ENCODE measurements at places on chromosomes 1 and 21.

- peak overlapping the region; percentile 71 for H3K27ac ChIP-seq
- H3K4me1 ChIP-seq: peaks cover 56% of the 10 kb centered on the region
- H3K4me3 ChIP-seq: peak overlapping the region; percentile 20
- H3K27me3 ChIP-seq: no peaks in the 10 kb centered on the region
- peak; percentile 79 for DNase-seq
Measured at GRCh38 chr1:15326691-15327588, 79.9 kb downstream of the FHAD1 start.

DNA sequence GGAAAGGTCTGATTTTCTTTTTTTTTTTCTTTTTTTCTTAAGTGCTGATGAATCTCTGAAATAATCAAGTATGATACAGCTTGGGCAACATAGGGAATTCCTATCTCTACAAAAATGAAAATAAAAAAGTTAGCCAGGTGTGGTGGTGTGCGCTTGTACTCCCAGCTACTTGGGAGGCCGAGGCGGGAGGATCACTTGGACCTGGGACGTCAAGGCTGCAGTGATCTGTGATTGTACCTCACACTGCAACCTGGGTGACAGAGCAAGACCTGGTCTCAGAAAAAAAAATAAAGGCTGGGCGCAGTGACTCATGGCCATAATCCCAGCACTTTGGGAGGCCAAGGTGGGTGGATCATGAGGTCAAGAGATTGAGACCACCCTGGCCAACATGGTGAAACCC is 6.0 kb downstream of the TRAPPC10 start:
- no peak overlapping the region for H3K4me3 ChIP-seq
- H3K27me3 ChIP-seq: no peaks in the 10 kb centered on the region
- peaks cover 27% of the 10 kb centered on the region for H3K4me1 ChIP-seq
- no peak for DNase-seq

DNA sequence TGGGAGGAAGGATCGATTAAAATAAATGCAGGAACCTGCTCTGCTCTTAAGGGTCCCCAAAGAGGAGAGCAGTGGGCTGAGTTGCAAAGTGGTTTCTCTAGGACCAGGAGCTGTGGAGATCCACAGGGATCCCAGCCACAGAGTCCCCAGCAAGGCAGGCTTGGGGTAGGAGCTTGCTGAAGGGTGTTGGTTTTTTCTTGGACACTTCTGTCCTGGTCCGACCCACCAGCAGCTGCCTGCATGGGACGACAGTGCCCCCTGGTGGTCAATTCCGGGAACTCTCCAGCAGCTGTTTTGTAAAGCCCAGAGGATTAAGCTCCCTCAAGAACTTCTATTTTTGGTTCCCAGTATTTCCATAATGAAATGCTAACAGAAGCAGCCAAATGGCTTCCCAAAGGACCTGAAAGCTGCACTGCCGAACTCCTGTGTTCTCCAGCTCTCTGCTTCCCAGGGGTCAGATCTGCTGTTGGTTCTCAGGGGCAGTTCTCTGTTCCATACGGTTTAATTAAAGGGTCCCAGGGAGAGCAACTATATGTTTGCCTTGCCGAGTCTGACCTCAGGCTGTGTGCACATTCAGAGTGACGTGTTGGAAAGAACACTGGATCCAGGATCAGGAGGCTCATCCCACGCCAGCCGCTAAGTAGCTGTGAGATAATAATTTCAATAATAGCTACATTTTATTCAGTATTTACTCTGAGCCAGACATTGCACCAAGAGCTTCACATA is 23.2 kb downstream of the NENF start:
- no peak overlapping the region for H3K27ac ChIP-seq
- no peak overlapping the region for H3K4me3 ChIP-seq

- no peaks in the 10 kb centered on the region for H3K27me3 ChIP-seq
- peak; percentile 29 for DNase-seq
- H3K27ac ChIP-seq: no peak within 1 kb of the TSS
Measured at GRCh38 chr1:15584489-15585363, at the start of gene AGMAT. Gene AGMAT (minus strand): TSS chr1:15585051. CDS start chr1:15584967, 84 bp downstream.

- H3K36me3 ChIP-seq: peaks cover 59% of the 10 kb centered on the region
- DNase-seq: peak; percentile 87
- peaks cover 37% of the 10 kb centered on the region for H3K4me1 ChIP-seq
- H3K27ac ChIP-seq: peak overlapping the region; percentile 91
Measured at GRCh38 chr1:90710579-90711536, 6.2 kb downstream of the BARHL2 start.

GRCh38 chr1:211375146-211375818 is 48.6 kb downstream of the TRAF5 start:
- H3K4me3 ChIP-seq: no peak overlapping the region
- no peaks in the 10 kb centered on the region for H3K27me3 ChIP-seq
- peaks cover 11% of the 10 kb centered on the region for H3K4me1 ChIP-seq
- no peaks in the 10 kb centered on the region for H3K36me3 ChIP-seq
- no peak overlapping the region for H3K27ac ChIP-seq

DNA sequence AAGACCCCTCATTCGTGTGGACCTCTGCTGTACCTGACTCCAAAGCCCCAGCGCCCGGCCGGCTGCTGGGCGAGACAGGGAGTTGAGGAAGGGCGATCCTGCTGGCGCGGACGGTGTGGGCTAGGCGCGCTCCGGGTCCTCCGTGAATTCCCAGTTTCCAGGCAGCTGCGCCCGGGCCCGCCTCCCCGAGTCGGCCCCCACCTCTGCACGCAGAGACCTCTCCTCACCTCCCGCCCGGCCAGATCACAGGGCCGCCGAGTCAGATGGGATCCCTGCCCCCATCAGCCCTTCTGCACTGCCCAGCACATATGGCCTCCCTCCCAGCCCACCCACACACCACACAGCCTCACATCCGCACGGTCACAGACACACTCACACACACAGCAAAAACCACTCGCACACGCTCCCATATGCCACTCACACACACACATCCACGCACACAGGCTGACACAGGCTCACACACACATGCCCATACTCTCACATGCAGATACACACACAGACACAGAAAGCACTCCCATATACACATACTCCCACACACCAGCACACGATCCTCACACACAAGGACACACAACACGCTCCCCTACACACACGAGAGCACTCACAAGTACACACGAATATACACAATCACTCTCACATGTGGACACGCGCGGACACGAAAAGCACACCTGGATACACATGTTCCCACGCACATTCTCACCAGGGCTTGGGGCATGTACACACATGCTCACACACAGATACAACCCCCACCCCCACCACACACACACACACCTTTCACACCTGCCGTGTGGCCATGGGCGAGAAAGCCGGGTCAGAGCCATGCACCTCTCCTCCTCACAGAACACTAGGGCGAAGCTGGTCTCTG is 7.2 kb upstream of the GUCA2B start:
- no peak for DNase-seq
- H3K36me3 ChIP-seq: no peaks in the 10 kb centered on the region
- no peak overlapping the region for H3K27ac ChIP-seq
- H3K4me3 ChIP-seq: no peak overlapping the region
- H3K27me3 ChIP-seq: peaks cover 7% of the 10 kb centered on the region
- no peaks in the 10 kb centered on the region for H3K4me1 ChIP-seq

- no peak overlapping the region for H3K4me3 ChIP-seq
- no peak overlapping the region for H3K27ac ChIP-seq
- peak; percentile 71 for DNase-seq
- no peaks in the 10 kb centered on the region for H3K27me3 ChIP-seq
- no peaks in the 10 kb centered on the region for H3K36me3 ChIP-seq
Measured at GRCh38 chr21:26850116-26850643, 5.0 kb upstream of the ADAMTS1 start.

- DNase-seq: peak; percentile 46
- no peak overlapping the region for H3K4me3 ChIP-seq
Measured at GRCh38 chr1:26029864-26030481, 8.4 kb downstream of the EXTL1 start.

- DNase-seq: no peak
- H3K36me3 ChIP-seq: no peaks in the 10 kb centered on the region
- H3K4me3 ChIP-seq: no peak overlapping the region
- H3K4me1 ChIP-seq: no peaks in the 10 kb centered on the region
Measured at GRCh38 chr1:230728710-230729392, 14.9 kb upstream of the AGT start.

- no peaks in the 10 kb centered on the region for H3K27me3 ChIP-seq
- no peaks in the 10 kb centered on the region for H3K4me1 ChIP-seq
- H3K27ac ChIP-seq: no peak overlapping the region
Measured at GRCh38 chr1:41941381-41941780, 22.7 kb upstream of the HIVEP3 start.

DNA sequence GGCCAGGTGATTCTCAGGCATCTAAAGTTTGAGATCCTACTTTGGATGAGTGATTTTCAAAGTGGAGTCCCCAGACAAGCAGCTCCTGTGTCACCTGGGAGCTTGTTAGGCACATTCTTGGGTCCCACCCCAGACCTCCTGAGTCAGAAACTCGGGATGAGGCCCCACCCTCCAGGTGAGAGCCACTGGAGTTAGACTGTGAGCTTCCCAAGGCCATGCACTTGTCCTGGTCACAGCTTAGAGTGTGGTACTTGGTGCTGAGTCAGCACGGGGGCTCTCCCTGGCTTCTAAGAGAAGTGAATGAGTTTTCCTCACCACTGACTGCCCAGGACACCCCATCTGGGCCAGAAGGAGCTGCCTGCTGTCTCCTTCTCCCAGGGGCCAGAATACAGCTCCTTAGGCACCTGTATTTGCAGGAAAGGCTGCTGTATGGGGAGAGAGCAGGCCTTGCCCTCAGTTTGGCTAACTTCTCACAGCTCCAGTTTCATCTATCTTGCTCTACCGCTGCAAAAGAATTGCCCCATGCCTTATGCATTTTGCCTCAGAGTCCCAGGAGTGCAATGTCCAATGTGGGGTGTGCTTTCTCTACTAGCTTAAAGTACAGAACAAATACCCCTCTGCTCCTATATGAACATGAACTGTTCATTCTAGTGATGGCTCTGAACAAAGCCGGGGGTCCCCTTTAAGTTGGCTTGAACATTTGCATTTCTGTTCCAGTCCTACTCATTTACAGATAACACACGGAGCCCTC is 98.1 kb downstream of the PSMG1 start:
- H3K4me1 ChIP-seq: no peaks in the 10 kb centered on the region
- no peaks in the 10 kb centered on the region for H3K36me3 ChIP-seq
- no peak for DNase-seq
- H3K4me3 ChIP-seq: no peak overlapping the region

- H3K27me3 ChIP-seq: no peaks in the 10 kb centered on the region
- H3K4me1 ChIP-seq: peaks cover 16% of the 10 kb centered on the region
- no peaks in the 10 kb centered on the region for H3K36me3 ChIP-seq
- peak overlapping the region; percentile 74 for H3K27ac ChIP-seq
- no peak for DNase-seq
Measured at GRCh38 chr1:2198571-2198970, 4.0 kb upstream of the FAAP20 start.

DNA sequence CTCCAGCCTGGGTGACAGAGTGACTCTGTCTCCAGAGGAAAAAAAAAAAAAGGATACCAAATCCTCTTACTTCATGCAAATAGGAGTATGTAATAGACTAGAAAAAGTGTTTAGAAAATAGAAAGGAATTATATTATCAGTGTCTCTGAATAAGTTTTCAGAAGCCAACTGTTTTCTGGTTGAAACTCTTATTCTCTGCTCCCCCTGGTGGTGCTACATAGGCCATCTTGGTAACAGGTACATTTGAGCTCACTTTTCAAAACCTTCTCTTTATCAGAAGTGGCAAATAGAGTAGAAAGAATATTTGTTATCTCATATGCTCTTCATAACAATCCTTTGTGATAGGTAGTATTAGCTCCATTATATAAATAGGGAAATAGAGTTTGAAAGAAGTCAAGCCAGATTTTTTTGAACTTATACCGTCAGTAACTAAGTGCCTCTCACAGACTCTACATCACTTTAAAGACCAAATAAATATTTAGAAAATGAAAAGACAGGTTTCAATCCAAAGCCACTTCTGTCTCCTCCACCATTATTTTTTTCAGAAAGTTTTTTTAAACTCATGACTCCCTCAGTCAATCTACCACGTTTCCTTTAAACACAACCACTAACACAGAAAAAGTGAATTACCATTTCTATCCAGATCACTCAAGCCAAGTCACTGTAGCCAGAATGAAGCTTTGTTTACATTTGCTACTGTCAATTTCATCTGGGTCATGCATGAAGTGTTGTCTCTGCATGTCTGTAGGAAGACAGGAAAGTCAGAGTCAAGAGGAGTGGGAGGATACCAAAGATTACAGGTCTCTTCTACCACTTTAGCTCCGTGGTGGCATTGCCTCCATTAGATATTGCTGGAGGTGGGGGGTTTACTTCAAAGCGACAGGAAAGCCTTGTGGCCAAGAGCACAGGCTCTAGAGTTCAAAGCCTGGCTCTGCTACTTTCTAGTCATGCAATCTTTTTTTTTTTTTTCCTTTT is 45.6 kb downstream of the IL23R start:
- H3K4me1 ChIP-seq: no peaks in the 10 kb centered on the region
- no peak overlapping the region for H3K27ac ChIP-seq
- peak; percentile 46 for DNase-seq
- no peak overlapping the region for H3K4me3 ChIP-seq

DNA sequence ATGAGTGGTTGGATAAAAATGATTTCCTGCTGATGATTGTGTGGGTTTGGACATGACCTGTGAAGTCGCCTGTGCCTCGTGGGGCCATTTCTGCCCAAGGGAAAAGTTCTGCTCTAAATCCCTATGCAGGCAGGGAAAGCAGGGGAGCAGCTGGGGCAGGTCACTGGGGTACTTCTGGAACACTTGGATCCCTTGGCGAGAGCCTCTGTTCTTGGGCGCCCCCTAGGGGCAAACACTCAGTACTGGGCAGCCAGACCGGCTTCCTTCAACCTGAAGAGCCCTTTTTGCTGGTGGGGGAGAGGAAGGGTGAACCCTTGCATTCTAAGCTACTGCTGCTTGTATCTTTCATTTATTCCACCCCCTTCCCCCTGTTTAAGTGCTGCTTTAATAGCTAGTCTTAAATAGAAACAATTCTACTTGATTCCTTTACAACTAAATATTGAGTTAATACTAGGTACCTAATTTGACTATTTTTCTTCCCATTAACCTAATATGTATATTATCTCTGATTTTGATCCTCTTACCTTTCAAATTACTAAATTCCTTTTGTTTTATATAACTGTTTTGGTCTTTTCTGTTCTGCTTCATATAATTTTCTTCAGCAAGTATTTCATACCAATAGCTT is 5.1 kb upstream of the CLEC20A start:
- no peaks in the 10 kb centered on the region for H3K27me3 ChIP-seq
- H3K36me3 ChIP-seq: no peaks in the 10 kb centered on the region
- H3K4me3 ChIP-seq: no peak overlapping the region
- H3K27ac ChIP-seq: no peak overlapping the region
- no peaks in the 10 kb centered on the region for H3K4me1 ChIP-seq
